Stimulated activated CD8-positive, alpha-beta memory T cell treated with anti-CD3 and anti-CD28 coated beads, Interleukin-15, amount 100 ng/mL, for 4 hours (primary cell): ENCODE measurements at places on chromosomes 4 and X.

- no peak for DNase-seq
These were observed 1.8 kb upstream of the EXOSC9 start for GRCh38 chr4:121799208-121799823.

DNA sequence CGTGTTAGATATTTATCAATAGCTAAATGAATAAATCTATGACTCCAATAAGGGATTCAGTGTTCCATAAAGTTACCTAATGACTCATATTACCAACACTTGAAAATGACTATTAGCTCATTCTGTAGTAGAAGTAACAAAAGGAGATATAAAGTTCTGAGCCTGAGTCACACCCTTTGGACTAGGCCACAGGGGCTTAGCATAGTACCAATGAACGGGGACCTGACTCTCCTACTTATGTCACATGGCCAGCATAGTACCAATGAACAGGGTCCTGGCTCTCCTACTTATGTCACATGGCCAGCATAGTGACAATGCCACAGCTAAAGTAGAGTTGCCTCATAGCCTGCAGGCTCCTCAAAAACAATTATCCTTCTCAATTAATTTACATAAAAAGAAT, 43.7 kb downstream of the MAGEB16 start:
- no peak for DNase-seq

DNA sequence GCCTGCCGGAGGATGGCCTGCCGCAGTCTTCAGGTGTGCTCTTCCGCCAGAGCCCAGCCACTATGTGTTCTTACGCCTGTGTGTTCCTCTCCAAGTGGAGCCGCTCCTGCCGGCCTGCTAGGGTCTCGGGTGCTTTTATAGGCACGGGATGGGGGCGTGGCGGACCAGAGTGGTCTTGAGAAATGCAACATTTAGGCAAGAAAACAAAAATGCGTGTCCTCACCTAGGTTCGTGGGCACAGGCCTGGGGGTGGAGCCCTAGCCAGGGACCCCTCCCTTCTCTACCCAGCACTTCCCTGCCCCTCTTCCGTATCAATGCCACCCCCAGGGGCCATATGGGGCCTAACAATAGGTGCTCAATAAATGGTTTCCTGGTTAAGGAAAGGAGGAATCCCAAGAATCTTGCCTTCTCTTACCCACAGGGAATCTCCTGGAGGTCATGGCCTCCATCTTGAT, 34.4 kb upstream of the LRBA start:
- no peak for DNase-seq

- no peak for DNase-seq
These were observed 124.2 kb upstream of the DGKK start for GRCh38 chrX:50594788-50595187.

- DNase-seq: no peak
These were observed 32.4 kb upstream of the PGM2 start for GRCh38 chr4:37794056-37794455.
